ENCODE measurements at places on chromosomes 1 and 21.

DNA sequence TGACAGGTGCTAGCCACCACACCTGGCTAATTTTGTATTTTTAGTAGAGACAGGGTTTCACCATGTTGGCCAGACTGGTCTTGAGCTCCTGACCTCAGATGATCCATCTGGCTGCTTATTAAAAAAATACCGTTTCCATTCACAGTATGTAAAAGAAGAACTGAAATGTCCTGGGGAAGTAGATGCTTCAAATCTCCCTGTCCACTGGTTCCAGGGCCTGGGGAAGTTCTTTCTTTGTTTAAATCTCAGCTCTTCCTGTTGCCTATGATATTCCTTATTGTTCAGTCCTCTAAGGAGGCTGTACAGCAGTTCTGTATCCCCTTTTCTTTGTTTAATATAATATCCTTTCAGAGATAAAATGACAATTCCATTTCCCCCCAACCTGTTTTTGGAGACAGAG is 47.4 kb downstream of the ZMYM1 start:
- DNase-seq: no peak

GRCh38 chr1:11929849-11930248 is 3.6 kb upstream of the KIAA2013 start:
- no peak for DNase-seq

DNA sequence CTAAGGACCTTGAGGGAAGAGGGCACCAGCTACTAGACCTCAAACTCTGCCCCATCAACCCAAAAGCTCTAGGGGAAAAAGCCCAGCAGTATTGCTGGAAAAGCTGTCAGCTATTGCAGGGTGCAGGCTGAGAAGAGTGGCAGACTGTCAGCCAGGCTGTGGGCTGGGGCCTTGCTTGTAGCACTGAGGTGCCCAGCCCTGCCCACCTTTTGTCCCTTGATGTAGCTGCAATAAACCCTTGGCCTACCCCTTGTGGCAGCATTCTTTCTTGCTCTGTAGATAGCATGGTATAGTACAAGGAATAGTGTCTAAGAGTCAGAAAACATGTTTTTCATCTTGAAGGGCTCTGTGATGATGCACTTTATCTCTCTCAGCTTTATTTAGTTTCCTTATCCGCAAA is 39.4 kb downstream of the CDC14A start:
- DNase-seq: no peak

DNA sequence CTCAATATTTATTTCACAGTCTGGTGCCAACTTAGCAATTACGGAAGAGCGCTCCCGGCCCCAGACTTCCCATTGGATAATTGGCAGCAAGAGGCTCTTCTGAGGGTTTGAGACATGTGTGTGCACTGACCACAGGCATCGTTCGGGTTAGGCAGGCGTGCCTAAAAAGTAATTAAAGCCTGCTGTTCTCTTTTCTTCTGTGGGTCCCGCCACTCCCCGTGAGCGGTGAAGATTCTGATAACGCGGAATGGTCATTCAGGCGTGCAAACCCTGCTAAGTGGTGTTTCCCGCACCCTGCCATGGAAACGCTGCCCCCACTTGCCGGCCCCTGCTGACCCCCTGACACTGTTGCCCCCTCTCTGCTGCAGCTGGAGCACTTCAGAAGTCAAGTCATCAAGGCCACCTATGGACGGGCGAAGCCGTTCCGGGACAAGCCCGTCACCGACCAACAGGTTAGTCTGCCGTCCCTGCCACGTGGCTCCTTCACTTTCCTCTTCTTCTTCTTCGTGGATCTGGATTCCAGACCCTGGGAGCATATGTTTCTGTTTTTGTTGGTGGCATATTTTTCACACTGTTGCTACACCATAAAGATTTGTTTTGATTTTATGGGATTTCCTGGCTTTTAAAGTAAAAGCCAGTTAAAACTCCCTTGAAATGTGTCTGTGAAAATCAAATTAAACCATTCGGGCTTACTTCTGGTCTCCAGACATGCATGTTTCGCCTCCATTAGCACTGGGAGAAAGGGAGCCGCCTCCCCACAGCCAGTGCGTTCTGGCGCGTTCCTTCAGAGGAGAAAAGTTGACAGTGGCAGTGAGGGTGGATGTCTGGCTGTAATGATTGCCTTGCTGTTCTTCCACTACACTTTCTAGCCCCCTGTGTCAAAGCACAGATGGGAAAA is 79.9 kb downstream of the FHAD1 start:
- DNase-seq: no peak

DNA sequence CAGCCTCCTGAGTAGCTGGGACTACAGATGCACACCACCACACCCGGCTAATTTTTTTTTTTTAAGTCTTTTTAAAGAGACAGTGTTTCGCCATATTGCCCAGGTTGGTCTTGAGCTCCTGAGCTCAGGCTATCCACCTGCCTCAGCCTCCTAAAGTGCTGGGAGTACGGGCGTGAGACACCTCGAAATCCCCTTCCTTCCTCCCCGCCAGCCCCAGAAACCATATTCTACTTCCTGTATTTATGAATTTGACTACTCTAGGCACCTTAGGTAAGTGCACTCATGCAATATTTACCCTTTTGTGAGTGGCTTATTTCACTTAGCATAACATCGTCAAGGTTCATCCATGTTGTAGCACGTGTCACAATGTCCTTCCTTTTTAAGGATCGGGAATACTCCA is 6.9 kb upstream of the LRP8 start:
- no peak for DNase-seq

DNA sequence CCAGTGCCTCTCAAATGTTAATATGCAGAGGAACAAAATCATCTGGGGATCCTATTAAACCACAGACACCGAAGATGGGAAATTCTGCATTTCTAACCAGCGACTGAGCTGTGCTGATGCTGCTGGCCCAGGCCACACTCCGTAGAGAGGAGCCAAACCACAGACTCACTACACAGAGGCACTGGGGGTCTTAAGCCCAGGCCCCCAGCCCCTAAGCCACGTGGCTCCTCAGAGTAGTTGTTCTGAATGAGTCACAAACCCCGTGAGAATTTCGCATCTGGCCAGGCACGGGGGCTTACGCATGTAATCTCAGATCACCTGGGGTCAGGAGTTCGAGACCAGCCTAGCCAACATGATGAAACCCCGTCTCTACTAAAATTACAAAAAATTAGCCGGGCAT is 2.8 kb upstream of the CELA2A start:
- DNase-seq: no peak

GRCh38 chr1:119727991-119728390 is 16.3 kb downstream of the PHGDH start:
- DNase-seq: no peak

GRCh38 chr1:208004851-208005250 is 93.9 kb upstream of the CD34 start:
- no peak for DNase-seq

- no peak for DNase-seq
Measured at GRCh38 chr1:11284784-11285183, 11.8 kb downstream of the UBIAD1 start.

- DNase-seq: no peak
Measured at GRCh38 chr21:28298251-28298672, 694.4 kb downstream of the LTN1 start.

DNA sequence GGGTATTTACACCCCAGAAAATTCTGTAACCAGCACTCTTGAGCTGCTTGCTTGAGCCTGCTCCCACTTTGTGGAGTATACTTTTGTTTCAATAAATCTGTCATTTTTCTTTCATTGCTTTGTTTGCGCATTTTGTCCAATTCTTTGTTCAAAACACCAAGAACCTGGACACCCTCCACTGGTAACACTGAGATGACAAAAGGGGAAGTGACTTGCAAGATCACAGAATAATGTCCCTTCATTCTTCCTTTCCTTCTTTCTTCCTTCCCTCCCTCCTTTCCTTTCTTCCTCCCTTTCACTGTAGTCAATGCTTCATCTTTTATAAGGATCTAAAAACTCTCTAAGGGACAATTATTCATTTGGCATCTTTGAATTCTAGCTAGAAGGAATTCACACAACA is 134.5 kb upstream of the MAP1LC3C start:
- DNase-seq: no peak

DNA sequence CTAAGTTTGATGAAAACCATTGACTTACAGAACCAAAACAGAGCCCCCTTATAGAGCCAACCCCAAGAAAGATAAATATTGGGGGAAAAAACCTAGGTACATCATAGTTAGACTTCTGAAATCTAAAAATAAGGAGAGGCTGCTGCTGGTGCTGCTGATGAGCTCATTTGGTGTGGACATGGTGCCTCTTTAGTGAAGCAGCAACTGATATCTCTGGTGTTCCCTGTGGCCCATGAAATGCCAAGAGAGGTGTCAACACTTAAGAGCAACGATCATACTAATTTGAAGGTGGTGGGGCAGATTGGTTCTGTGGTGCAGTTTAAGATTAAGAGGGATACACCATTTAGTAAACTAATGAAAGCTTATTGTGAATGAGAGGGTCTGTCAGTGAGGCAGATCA is 35.9 kb downstream of the ST3GAL3 start:
- no peak for DNase-seq

GRCh38 chr21:42225571-42226155 is 6.7 kb downstream of the ABCG1 start:
- DNase-seq: no peak

- DNase-seq: no peak
Measured at GRCh38 chr21:41957991-41958766, 4.4 kb upstream of the C2CD2 start.

- no peak for DNase-seq
Measured at GRCh38 chr1:34412598-34413370, 236.1 kb downstream of the C1orf94 start.

Data from stimulated activated CD8-positive, alpha-beta memory T cell treated with anti-CD3 and anti-CD28 coated beads, Interleukin-4, amount 100 ng/mL, for 4 hours (primary cell).